ENCODE measurements at places on chromosomes 16 and 17.
A peak's percentile ranks its signal among the peaks of the same experiment; 100 is the strongest.

DNA sequence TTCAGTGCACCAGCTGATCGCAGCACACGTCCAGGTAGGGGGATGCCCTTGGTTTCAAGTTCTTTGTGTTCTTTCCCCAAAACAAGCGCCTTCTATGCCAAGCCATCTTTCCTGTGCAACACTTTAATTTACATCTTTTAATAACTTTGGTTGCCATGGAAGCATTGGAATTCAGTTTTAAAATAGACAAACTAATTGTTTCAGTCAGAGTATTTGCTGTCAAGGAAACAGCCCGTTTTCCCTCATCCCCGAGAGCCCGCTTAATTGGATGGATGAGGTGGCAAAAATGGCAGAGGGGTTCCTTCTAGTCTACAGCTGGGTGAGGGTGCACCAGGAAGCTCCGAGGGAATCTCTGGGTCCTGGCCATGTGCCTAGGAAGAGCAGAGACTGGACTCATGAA, 793.7 kb upstream of the EEF2KMT start:
- DNase-seq, result no peak

DNA sequence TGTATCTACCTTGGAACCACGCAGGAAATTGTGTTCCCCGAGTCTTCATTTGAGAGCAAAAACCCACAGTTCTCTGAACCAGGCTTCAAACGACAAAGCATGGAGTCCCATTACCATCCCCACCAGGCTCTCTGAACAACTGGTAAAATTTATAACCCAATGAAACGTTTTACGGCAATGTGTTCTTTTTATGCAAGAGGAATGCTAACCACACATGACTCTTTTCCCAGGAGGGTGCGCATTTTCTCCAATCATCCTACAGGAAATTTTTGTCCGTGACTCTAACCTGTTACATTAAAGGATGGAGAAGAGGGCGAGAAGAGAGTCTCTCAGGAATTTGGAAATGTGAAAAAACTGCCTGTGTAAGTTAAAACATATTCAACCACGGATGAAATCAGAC, 17.8 kb downstream of the STX8 start:
- DNase-seq, result no peak

- no peak for DNase-seq
Observed at GRCh38 chr17:60353773-60354172, 38.2 kb downstream of the USP32 start.

DNA sequence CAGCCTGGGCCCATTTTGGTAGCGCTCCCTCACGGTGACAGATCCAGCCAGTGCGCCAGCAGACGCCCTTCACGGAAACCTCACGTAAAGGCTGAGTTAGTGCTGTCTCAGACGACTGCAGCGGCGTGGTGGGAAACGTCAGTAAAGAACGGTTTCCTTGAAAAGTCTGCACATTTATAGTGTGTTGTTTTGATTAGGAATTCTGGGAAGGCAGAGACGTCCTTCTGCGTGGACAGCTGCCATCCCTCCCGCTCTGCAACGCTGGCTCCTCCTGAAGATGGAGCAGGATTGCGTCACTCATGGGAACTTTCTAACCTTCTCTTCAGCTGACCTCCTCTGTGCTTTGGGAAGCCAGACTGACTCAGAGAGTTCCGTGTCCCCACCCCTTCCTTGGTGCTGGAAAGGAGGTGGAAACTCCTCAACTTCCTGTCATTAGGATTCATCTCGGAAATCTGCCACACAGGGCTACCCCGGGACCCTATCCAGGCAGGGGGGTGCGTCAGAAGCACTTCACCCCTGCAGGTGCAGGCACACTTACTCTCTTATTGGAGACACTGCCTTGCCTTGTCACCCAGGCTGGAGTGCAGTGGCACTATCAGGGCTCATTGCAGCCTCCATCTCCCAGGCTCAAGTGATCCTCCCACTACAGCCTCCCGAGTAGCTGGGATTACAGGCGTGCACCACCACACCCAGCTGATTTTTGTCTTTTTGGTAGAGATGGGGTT, 24.3 kb upstream of the CRISPLD2 start:
- DNase-seq, result no peak

GRCh38 chr17:16882243-16882925, 89.5 kb downstream of the TNFRSF13B start:
- no peak for DNase-seq

- DNase-seq, result no peak
Observed at GRCh38 chr17:48598736-48599135, 5.2 kb upstream of the HOXB5 start.

- DNase-seq, result peak; percentile 93
Observed at GRCh38 chr16:4307215-4308037, 8.4 kb upstream of the GLIS2 start.

DNA sequence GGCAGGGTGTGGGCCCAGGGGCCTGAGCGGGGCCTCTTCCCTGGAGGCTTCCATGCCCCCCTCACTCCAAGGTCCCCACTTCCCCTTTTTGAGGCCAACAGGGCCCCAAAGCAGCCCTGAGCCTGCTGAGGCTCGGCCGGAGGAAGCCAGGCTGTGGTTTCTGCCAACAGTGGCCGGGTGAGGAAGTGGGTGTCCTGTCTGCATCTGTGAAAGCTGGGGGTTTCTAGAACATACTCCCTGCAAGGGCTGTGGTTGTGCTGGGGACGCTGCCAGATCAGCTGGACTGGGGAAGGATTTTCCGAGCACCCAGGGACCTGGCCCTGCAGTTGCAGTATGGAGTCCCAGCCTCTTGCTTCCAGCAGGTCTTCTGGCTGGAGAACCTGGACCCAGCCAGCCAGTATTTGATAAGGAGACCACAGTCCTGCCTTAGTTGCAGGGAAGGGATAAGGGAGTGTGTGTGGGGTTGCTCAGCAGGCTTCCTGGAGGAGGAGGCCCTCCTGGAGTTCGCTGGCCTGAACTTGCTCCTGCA, 15.7 kb downstream of the ADCY7 start:
- no peak for DNase-seq

DNA sequence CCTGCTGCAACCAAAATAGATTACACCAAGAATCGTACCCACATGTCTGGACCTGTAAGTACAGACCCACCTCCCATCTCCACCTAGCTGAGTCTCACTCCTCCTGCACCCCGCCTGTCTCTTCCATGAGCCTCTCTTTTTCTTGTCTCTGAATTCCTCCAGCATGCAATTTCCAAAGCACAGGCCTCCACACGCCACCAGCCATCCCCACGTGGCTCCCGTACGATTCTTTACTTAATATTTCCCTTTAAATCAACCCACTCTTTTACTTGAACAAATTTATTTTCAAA, 1.2 kb downstream of the RPH3AL start:
- no peak for DNase-seq

DNA sequence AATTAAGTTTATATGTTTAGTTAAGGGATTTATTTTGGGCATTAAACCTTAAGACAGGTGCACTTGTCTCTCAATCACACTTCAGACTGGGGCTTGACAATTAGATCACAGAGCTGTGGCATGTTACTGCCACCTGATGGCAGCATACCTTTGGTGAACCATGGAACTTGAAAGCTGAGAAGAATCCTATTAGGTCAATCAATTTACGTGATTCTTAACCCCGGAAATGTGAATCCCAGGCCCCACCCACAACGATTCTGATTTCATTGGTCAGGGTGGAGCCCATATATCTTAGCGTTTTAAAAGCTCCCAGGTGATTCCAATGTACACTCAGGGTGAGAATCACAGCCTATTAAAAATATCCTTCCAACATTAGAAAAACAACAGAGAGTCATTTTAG, 91.0 kb downstream of the GSG1L start:
- DNase-seq, result no peak

DNA sequence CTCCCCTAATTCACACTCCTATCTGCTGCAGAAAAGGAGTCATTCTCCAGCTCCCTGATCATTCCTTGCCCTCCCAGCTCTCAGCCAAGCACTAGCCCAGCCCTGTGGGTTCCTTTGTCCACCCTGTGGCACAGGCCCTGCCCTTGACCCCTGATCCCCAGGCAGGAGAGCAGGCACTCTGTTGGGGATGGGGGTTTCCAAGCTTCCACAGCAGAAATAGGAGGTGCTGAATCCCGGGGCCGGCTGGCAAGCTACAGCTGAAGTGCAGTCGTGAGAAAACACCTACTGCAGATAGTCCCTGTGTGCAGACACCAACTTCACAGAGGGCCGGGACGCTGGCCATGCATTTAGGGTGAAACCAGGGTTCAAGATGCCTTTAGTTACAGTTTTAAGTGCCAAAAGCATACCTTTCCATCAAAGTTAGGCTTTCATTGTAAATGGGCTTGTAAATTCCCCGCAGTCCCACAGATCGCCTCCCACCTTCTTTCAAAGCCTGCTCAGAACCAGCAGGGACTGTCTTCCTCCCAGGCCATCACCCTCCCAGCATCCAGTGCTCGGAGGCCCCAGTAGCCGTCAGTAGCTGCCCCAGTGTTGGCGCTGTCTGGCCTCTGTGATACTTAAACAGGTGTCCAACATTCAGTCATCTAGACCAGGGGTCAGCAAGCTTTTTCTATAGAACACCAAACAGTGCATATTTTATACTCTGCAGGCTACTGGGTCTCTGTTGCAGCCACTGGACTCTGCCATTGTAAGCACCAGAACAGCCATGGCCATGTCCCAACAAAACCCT, 10.6 kb downstream of the CPSF4L start:
- no peak for DNase-seq
